ENCODE measurements at places on chromosomes 2 and 18.

- DNase-seq, result no peak
These were observed 285.6 kb upstream of the SESTD1 start for GRCh38 chr2:179550214-179550613.

DNA sequence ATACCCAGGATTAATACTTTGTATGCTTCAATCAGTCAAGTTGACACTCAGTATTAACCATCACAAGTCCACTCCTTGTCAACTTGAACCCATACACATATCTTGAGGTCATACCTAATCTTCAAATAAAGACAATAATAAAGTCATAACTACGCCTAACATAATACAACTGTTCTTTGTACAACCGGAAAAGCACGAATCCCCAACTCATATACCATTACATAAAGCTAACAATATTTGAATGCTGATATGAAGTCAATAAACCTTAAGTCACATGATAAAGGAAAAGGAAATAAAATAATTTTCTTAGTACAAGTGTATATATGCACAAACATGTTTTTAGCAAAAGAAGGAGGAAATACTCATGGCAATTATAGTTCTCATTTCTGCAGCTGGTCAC is 770.6 kb upstream of the GYPC start:
- no peak for DNase-seq

DNA sequence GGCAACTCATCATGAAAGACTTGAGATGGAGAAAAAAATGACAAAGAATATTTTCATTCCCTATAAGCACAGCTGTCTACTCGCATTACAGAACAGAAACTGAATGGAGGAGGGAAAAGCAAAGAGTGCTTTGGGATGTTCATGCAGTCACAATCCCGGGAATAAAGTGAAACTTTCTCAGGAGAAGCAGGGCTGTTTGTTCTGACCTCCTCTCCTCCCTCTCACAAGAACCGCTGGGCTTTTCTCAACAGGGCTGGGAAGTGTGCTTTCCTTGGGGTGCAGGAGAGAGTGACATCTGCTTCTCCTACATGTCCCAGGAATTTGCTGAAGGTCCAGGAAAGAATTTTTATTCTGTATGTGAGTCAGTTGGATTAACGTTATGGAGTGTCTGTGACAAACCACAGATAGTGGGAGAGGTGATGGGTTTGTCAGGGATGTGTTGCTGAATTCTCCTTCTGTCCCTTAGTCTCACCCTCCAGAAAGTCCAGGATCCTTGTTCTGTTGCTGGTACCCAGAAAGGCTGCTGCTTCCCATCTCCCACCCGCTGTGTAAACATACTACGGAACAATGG is 125.6 kb downstream of the HRH4 start:
- no peak for DNase-seq

DNA sequence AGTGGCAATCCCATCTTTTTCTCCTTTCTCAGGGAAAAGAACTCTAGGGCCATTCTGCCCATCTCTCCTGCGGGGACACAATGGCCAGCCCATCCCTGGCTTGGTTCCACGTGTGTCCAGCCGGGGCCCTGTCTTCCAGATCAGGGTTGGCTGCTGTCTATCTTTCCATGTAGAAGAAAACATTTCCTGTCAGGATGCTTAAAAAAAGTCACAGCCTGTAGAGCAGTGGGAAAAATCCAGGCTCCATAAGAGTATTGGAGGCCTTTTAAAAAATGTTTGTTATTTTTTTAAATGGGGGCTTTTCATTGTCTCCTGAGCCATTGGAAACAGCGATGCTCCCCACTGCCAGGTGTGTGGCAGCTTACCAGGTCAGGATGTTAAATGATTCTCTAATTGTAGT is 105.6 kb downstream of the TGFA start:
- DNase-seq, result no peak

DNA sequence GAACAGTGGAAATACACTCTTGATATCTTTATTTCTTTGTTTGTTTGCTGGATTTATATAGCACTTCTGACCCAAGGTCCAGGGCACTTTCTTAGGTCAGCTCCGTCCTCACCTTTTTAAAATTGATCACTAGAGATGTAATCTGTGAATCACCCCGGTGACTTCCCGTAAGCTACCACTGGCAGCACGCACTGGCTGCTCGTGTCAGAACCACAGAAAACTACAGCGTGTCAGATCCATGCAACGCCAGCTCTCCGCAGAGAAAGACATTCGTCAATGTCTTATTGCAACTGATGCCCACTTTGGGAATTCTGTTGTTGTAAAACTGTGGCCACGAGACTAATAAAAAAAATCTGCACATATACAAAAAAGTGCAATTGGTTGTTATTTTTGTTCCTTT is 779.4 kb upstream of the ZEB2 start:
- DNase-seq, result no peak

DNA sequence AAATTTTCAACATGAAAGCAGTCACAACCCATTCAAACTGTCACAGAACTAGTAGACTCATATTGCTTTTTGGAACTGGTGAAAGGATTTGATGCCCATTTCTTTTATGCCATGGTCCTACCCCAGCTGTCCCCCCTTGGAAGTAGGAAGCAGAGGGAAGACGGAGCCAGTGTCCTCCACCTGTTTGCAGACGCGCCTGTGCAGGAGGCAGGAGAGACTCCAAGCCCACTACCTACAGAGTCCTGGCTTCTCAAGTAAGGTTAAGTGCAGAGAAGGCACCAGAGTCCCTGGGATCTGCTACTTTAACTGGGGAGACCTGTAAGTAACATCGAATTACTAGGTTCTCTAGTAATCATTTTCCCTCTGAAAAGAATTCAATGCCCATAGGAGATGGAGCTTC is 32.7 kb upstream of the DNMT3A start:
- DNase-seq, result no peak

GRCh38 chr2:47086571-47086970 is 68.5 kb downstream of the STPG4 start:
- no peak for DNase-seq

DNA sequence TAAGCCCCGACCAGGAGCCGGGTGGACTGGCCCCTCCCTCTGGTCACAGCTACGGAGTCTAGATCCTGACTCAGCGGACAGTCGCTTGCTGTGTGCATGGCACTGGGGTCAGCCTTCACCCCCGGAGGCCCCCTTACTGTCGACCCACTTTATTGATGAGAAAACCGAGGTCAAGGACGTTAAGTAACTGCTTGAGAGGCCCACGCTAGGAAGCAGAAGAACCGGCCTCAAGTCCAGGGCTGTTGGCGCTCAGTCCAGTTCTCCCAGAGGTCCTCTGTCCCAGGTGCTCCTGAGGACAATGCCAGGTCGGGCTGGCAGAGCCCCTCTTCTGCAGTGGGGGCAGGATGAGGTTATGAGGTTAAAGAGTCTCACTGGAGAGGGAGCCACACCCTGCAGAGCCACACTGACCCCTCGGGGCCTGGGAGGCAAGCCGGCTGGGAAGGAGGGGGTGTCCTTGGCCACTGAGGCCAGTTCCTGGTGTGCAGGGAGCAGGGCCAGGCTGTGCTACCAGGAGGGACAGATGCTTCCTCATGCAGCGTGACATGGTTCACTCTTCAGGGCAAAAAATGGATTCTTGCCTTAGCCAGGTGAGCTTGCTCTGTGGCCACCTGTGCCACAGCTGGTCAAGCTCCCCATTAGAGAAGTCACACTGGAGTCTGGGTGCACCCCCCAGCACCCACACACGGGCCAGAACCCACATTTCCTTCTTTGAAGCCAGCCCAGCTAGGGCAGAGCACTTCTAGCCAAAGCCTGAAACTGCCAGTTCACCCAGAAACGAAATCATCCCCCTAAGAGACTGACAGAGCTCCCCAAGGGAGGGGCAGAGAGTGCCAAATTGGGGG is 47.3 kb upstream of the HPCAL1 start:
- no peak for DNase-seq

GRCh38 chr2:233209533-233210171 is 41.8 kb upstream of the ATG16L1 start:
- DNase-seq, result no peak

All from Kasumi-1 (cell line).